ENCODE measurements at places on chromosomes 5 and 9.

GRCh38 chr9:6426117-6426516 is 13.1 kb downstream of the UHRF2 start:
- DNase-seq = no peak

DNA sequence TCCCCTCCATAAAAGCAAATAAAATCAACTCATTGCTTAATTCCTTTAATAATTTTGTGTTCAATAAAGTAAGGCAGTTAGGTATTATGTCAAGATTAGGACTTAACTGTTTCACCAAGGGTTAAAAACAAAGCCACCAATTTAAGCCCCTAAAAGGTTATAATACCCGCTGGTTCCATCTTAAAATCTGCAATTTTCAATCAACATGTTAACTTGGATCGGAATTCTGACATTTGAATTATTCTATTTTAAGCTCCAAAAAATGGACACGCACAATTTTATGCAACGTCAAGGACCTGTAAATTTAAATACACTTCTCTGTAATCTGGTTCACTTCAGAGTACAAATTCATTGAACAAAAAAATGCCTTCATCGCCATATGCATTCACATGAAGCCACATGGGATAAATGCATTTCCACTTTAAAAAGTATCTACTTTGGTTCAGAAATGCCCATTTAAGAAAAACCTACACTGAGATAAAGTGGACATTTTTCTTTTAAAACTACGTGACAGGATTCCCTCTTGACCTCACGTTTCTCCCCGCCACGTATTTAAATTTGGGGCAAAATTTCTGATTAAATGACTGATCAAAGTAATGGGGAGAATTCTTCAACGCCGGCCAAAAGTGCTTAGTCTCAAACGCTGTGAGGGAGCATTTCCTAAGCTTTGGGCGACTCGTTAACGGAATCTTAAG is 721 bp downstream of the GIN1 start:
- DNase-seq = no peak

DNA sequence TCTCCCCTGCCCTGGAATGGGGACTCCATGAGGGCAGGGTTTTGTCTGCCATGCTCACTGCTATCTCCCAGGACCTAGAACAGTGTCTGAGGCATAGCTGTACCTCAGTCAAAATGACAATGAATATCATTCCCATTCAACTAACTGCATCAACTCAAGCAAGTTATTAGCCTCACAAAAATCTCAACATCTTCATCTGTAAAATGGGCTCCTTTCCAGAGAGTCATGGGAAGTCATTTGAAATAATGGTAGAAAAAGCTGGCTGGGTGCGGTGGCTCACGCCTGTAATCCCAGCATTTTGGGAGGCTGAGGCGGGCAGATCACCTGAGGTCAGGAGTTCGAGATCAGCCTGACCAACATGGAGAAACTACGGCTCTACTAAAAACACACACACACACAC is 9.4 kb downstream of the SH2D3C start:
- DNase-seq = no peak

DNA sequence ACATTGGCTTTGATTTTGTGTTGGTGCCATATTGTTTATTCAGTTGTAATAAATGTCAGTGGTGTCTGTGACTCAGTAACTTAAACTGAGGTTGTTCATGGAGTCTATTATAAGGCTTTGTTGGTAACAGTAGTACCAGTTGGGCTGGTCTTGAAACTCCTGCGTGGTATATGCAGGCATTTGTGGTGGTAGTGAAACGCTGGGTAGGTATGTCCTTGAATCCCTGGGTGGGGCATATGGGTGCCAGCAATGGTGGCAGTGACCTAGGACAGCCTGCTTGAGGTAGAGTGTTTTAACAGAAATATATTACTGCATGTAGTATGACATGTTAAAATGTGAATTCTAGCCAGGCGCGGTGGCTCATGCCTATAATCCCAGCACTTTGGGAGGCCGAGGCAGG is 1058.5 kb upstream of the SEMA6A start:
- DNase-seq = no peak

GRCh38 chr5:122996091-122996490 is 40.4 kb downstream of the PPIC start:
- DNase-seq = no peak

GRCh38 chr5:39712316-39713249 is 287.8 kb upstream of the DAB2 start:
- no peak for DNase-seq

- DNase-seq = no peak
Measured at GRCh38 chr9:128162215-128163026, 2.4 kb downstream of the BBLN start.

DNA sequence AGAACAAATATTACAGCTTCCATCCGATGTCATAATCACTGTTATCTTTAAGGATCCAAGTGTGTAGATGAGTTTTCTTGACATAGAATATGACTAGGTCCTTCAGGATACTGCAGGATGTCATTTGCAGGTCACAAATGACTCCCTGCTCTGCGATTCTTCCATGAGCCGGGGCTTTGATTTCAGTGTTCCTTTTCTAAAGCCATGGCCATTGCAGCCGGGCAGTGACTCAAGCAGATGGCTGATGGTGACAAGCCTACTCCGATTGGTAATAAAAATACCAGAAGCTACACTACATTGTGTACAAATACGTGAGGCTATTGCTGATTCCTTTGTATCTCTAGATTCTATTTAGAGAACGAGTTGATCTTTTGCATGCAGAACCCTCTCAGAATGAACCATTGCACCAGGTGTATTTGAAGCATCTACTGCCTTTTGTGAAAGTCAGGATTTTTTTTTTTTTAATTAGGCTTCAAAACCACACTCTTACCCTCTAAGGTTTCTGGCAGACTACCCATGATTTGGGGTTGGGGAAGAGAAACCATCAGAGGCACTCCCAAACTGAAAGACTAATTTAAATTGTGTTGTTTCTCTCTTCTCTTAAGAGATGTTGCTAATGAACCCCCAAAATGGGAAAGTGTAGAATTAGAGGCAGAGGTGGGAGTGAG is 271.0 kb upstream of the ADRA1B start:
- DNase-seq = no peak

DNA sequence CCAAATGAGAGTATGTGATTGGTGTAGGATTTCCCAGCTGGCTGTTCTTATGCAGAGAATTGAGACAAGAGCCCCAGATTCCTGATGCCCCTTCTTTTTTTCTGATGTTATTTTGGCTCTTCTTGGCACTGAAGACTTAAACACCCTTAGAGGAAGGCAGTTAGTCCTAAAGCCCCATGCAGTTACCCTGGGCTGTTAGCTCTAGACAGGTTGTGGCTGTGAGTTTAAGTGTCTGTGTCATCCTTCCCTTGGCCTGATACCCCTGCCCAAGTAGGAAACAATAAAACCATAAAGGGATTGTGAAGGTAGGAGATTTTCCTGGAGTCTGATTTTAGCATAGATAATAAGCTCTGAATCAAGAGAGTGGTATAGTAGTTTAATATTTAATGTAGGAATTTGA is 13.2 kb downstream of the TNPO1 start:
- no peak for DNase-seq
